ENCODE measurements at places on chromosomes 5 and 9.

- no peak for DNase-seq
Measured at GRCh38 chr9:99778836-99779235, 42.8 kb upstream of the NR4A3 start.

- DNase-seq, result no peak
Measured at GRCh38 chr5:79630444-79630843, 18.2 kb downstream of the TENT2 start.

DNA sequence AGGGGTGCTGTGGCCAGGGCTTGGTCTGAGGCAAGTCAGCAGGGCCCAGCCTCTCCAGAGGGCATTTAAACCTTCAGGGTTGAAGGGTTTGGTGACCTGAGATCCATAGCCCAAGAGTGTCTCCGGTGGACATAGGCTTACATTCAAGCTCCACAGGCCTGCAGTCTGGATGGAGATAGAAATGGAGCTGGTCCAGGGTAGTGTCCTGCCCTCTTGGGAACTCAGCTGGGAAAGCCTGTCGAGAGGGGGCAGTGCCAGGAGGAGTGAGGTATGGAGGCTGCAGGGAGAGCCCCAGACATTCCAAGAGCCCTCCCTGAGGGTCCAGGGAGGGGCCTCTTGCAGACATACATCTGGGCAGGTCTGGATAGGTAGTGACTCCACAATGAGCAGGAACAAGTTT lies 177.0 kb upstream of the MVB12B start:
- no peak for DNase-seq

DNA sequence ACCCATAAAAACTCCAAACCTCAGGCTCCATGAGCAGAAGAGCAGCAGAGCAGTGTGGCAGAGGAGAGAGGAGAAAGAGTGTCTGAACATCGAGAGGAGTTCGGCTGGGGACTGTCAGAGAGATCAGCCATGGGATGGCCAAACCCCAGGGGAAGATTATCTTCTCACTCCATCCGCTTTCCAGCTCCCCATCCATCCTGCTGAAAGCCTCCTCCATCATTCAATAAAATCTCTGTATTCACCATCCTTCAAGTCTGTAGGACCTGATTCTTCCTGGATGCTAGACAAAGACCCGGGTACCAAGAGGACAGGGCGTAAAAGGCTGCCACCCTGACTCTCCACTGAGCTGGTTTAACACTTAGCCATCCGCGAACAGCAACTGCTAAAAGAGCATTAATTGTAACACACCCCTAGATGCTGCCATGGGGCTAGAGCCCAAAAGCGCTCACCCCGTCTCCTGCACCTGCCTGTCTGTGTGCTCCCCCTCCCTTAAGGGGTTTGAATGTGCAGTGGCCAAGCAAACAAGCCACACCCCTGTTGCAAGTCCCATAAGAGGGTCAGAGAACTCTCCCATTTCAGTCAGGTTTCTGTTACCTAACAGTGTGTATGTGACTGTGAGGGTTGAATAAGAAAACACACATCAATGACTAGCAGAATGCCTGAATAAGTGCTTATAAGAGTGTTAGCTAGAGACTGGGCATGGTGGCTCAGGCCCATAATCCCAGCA lies 13.9 kb upstream of the SELENOP start:
- DNase-seq, result no peak

- no peak for DNase-seq
Measured at GRCh38 chr5:174083056-174083827, 37.7 kb downstream of the NSG2 start.

GRCh38 chr9:135032868-135033460 lies 54.5 kb upstream of the OLFM1 start:
- DNase-seq, result no peak

DNA sequence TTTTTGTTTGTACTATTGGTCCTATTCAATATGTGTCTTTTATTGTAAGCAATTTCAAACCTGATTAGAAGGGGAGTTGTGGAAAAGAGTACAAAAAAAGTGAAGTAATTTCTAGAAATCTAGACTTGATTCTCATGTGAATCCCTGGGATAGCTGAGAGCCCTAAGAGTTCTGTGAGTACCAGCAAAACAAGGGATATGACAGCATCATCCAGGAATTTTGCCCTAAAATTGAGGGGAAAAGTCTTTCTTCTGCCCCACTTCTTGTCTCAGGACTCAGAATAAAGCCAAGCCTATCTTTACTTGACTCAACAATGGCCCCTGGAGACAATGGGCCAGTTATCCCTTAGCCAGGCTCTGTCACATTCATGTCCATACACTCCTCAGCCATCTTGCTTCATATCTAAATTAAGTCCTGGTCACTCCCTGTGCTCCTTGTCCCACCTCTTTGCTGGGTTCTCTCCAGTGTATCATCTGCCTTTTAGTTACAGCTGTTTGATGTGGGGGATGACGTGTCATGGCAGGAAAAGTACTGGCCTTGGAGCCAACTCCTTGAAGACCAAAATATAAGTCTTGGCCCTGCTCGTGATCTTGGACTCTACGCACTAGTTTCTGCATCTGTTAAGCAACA lies 81.2 kb downstream of the ADAMTS12 start:
- DNase-seq, result no peak

DNA sequence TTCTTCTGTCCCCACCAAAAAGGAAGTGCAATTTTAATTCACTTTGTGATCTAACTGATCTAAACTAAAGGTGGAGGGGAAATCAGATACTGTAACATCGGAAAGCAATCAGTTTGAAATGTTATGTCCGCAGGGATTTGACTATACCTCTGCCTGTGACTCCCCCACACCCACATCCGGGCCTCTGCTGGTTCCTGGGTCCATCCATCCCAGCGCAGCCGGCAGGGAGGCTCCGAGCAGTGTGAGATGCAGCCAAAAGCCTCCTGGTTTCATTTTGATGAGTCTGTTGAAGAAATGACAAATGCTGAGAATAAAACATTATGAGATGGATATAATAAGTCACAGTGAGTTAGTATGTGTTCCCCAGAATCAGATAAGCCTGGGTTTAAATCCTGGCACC lies 8.6 kb downstream of the FSTL4 start:
- no peak for DNase-seq

DNA sequence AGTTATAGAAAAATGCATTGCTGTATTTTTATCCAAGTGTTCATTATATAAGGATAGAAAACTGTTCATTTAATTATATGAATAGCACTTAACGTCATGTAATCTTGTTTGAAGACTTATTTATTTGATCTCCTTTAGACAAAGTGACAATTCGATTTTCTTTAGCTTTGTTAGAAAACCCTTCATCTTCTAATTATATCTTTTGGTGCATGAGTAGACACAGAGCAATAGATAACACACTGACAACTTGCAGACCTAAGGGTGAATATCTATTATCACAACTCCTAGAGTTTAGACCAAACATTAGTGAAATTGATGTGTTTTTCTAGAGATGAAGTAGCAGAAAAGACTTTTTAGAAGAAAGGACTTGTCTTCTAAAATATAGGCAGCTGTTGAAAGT lies 446.4 kb upstream of the SEMA6A start:
- no peak for DNase-seq

- DNase-seq, result no peak
Measured at GRCh38 chr5:95925378-95925744, 36.3 kb downstream of the ELL2 start.
